ENCODE measurements at places on chromosomes 13 and 19. TPM values are rescaled to one million over a fixed set of nuclear protein-coding genes. Genes with fewer than 3 reads are reported as not detected.

The ELSPBP1 gene
- total RNA-seq: not detected

The SLC7A9 gene
- 0.67 TPM for total RNA-seq

The KLK3 gene
- total RNA-seq: 1.3 TPM

The ZNF850 gene
- total RNA-seq: 4.8 TPM

The CD70 gene
- not detected for total RNA-seq

The NXNL1 gene
- total RNA-seq: not detected

The FBXO17 gene
- 7.0 TPM for total RNA-seq

The MADCAM1 gene
- total RNA-seq: 3.1 TPM

Data from thyroid gland (tissue), 4 donors.